ENCODE measurements at places on chromosomes 12 and 14.

- peak; percentile 100 for DNase-seq
Measured at GRCh38 chr14:74733221-74733620, 20.3 kb downstream of the FCF1 start.

- no peak for DNase-seq
Measured at GRCh38 chr12:99505805-99506204, 141.7 kb upstream of the GARIN6 start.

DNA sequence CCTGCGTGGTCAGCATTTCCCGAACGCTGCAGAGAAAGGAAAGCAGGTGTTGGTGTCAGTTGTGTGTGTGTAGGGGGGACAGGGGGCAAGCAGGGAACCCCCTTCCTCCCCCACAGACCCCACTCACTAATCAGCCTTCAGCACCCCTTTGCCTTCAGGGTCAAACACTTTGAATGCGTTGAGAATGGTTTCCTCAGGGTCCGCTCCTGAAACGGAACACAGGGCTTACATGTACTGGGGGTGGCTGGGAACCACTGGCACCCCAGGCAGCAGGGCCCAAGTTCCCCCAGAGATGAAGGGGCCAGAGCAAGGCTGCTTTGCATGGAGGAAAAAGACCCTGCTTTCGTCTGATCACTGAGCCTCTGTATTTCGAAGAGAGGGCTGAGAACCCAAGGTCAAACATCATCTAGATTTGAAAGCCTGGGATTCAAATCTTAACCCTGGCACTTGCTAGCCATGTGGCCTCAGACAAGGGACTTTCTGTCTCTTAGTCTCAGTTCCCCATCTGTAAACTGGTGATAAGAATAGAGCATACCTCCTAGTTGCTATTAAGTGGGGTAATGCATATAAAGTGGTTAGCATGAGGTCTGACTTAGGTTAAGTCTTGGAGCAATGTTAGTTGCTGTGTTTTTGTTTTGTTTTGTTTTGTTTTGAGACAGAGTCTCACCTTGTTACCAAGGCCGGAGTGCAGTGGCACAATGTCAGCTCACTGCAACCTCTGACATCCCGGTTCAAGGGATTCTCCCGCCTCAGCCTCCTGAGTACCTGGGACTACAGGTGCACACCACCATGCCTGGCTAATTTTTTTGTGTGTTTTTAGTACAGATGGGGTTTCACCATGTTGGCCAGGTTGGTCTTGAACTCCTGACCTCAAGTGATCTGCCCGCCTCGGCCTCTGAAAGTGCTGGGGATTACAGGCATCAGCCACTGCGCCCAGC, 7.0 kb downstream of the MYL2 start:
- no peak for DNase-seq

GRCh38 chr12:89882050-89882449, 173.4 kb upstream of the ATP2B1 start:
- no peak for DNase-seq

DNA sequence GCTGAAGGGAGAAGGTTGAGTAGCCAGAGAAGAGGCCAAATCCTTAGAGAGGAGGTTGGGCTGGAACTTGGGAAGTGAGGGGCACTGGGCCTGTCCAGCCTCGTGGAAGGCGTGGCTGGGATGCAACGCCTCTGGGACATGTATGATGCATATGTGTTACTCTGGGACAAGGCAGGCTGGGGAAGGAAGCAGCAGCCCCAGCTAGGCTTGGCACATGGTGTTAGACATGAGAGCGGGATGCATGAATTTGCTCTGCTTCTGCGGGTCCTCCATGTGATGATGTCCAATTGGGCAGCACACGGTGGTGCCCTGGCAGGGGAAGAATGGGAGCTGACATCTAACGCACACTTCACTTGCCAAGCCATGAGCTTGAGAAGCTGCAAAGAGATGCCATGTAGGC, 21.3 kb downstream of the PLEKHH1 start:
- DNase-seq = no peak

GRCh38 chr14:20116748-20117147, 6.2 kb downstream of the OR4K17 start:
- DNase-seq = no peak

DNA sequence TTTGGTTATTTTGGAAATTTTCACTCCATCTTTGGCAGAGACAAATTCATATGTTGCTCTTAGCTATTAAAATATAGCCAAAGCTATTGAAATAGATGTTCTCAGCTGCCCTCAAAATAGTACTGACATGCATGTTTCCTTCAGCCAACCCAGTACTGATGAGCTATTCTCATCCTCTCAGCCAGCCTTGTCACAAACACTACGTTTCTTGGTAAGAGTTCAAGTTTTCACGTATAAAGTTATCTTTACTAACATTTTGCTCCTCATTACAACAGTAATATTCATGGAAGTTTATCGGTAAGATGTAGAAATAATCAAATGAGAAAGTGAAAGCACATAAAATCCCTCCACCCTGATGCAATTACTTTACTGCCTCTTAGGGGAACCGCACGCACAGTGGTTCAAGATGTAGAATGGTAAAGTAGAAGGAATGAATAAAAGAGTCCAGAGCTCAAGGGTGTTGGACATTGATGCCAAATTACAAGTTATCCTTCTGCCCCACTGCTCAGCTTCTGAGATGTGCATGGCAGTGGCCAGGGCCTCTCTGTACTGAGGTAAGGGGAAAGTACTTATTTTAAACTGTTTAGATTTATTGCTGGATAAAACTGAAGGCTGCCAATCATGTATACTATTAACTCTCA, 20.7 kb downstream of the GCH1 start:
- no peak for DNase-seq

DNA sequence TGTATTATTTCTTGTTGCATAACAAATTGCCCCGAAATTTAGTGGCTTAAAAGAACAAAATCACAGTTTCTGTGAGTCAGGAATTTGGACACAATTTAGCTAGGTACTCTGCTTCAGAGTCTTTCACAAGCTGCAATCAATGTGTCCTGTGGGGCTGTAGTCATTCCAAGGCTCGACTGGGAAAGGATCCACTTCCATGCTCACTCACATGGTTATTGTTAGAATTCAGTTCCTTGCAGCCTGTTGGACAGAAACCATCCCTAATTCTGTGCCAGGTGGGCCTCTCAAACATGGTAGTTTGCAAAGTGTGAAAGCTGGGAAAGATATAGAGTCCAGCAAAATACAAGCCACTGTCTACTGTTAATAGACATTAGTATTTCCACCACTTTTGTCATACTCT, 59.7 kb upstream of the ARID2 start:
- no peak for DNase-seq

DNA sequence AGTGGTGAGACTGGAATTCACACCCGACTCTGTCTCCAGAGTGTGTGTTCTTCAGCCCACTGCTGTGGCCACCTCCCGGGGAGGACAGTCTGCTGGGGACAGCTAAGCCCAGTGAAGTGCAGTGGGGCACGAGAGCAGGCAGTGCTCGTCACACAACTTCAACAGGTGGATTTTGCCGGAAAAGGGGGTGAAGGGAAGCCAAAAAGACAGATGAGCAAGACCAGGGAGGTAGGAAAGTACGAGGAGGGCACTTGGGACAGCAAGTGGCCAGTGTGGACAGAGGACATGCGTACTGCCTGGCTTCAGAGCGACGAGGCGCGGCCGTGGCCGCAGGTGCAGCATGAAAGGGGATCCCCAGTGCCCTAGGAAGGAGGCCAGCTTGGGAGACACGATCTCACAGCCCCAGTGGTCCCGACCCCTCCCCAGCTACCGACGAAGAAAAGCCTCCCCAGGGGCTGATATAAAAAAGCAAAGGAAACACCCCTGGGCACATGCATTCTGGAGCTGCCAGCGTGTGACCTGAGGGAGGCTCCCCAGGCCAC, 96.1 kb downstream of the FBXL14 start:
- no peak for DNase-seq

DNA sequence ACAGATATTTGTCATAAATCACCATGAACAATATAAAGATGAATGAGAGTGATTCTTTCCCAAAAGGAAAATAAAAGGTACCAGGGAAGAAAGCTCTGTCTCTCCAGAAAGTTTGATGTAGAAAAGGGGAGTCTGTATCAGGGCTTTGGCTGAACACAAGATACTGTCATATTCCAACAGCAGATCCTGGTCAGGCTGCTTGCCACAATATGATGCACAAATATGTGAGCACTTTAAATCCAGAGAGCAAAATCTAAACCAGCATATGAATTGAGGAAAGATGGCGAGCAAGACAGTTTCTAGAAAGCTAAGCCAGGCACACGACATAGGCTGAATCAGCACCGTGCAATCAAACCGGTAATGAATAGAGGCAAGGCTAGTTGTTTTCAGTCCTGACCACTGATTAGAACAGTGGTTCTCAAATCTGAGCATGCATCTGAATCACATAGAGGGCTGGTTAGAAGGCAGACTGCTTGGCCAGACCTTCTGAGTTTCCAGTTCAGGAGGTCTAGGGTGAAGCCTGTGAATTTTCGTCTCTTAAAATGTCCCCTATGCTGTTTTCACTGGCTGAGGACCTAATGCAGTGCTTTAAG, 60.7 kb downstream of the PLCZ1 start:
- DNase-seq = no peak

DNA sequence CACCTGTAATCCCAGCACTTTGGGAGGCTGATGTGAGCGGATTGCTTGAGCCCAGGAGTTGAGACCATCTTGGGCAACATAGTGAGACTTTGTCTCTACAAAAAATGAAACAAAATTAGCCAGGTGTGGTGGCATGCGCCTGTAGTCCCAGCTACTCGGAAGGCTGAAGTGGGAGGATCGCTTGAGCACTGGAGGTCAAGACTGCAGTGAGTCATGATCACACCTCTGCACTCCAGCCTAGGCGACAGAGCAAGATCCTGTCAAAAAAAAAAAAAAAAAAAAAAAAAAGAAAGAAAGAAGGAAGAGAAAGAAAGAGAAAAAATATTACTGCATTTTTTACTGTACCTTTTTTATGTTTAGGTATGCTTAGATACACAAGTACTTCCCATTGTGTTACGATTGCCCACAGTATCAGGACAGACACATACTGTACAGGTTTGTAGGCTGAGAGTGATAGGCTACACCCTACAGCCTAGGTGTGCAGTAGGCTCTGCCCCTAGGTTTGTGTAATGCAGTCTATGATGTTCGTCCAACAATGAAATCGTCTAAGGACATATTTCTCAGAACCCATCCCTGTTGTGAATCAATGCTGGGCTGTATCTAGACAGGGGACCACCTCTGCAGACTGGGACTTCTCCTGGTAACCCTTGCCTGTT, 160.4 kb upstream of the PWP1 start:
- no peak for DNase-seq

DNA sequence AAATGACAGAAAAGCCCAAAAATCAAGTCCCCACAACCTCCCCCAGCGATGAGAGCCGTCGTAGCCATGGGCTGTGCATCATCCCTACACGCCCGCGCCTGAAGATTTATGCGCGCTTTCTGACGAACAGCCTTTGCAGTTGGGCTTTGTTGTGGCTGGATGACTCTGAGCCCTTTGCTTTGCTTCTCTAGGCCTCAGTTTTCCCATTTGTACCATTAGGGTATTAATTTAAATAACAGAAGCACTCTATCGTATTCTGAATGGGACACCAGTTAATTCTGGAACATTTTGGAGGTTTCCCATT, 24.2 kb downstream of the SFSWAP start:
- DNase-seq = no peak

GRCh38 chr12:62540354-62540753, 73.7 kb downstream of the MON2 start:
- no peak for DNase-seq

GRCh38 chr14:99971087-99971940, 93.9 kb upstream of the EVL start:
- peak; percentile 47 for DNase-seq

DNA sequence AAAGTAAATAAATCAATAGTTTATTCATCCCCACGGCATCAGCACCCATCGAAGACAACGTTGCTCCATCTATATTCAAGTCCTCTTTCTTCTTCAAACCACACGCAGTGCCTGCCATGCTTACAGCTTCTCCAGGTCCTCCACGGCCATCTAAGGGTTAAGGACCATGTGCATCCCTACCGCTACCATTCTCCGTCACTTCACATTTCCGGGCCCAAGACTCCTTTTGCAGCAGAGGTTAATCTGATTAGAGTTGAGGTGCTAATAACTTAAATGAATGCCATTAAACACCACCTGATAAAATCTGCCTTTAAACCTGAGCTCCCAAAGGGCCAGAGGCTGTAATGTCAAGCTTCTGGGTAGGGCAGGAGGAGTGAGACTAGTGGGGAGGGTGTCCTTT, 79.7 kb upstream of the CCND2 start:
- no peak for DNase-seq

- no peak for DNase-seq
Measured at GRCh38 chr12:93741659-93742109, 64.5 kb downstream of the CRADD start.

- peak; percentile 25 for DNase-seq
Measured at GRCh38 chr14:102928412-102929240, 6.2 kb downstream of the AMN start.

- no peak for DNase-seq
Measured at GRCh38 chr12:123134271-123134671, 16.6 kb downstream of the PITPNM2 start.

DNA sequence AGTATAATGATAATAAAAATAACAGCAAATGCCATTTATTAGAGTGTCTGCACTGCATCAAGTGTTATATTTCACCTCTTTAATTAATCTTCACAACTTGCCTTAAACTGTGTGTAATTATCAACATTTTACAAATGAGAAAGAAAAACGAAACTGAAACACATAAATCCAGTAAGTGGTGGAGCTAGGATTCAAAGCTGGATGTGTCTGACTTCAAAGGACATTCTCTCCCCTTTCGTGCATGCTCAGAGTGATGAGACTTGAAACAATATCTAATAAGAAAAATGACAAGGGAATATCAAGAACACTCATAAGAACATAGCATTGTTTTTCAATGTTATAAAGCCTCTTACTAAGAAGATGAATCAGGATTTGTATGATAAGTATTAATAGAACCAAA, 78.8 kb downstream of the DUSP6 start:
- no peak for DNase-seq

DNA sequence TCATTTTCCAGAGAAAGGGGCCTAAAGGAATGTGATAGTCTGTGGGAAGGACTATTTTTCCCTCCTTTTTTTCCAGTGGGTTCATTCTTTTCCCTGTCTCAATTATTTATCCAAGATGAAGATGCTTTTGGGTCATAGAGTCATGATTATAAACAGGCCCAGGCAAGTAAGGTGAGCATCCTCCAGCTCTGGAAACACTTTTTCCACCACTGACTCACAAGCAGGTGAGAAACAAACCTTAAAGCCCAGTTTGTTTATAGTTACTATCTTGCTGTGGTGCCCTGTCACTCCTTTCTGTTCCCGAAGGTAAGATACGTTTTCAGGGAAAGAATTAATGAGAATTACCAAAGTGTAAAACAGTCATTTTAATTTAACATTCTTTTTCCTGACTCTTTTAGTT, 107.7 kb upstream of the IFNG-AS1 start:
- DNase-seq = no peak
